ENCODE measurements at places on chromosomes 7 and 10.
A peak's percentile ranks its signal among the peaks of the same experiment; 100 is the strongest.

GRCh38 chr7:24595671-24596418 lies 22.6 kb downstream of the PALS2 start:
- no peak for DNase-seq

DNA sequence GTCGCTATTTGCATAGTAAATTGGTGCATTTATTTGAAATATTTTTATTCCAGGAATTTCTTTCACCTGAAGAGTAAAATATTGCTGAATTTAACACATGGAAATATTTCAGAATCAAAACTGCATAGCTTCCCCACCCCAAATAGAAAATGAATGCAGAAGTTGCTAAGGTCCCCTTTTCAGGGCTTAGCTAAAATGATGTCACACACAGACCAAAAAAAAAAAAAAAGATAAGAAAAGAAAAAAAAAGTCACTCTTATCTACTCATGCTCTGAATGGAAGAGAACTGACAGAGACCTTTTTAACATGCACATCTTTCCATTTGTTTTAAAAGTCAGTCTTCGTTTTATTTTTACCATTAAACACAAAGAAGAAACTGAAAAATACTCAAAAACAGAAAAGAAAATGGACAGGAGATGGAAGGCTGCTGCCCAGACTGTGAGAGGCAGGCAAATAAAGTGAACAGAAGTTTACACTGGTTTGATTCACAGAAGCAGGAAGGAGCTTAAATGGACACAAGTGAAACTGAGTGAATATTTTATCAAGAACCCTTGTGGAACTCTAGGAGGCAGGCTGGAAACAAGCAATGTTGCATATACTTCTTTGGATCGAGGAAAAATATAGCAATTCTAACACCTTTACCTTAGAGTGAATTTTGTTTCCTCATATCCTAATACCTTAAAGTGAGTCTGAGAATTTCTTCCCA lies 32.0 kb downstream of the PSMC2 start:
- DNase-seq, result no peak

- no peak for DNase-seq
These were observed 125.1 kb downstream of the CDH23 start for GRCh38 chr10:71521504-71522441.

DNA sequence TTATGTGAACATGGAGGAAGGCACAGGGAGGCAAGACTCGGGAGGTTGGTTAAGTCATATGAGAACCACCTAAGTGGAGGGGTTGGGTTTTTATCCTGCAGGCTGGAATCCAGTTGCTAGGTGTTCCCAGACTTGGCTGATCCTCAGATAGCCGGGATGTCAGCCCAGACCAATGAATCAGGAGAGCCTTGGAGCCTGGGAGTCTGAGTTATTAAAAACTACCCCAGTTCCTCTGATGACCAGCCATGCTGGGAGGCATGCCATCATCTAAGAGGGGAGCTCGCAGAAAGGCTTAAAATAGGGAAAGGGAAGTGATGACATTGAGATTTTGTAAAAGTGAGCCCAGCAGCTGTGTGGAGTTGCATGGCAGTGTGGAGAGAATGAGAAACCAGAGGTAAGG lies 238.1 kb downstream of the ZNF248 start:
- no peak for DNase-seq

- no peak for DNase-seq
These were observed 54.9 kb upstream of the SP4 start for GRCh38 chr7:21373031-21373430.

- no peak for DNase-seq
These were observed 506.1 kb upstream of the AKR1E2 start for GRCh38 chr10:4319870-4320367.

DNA sequence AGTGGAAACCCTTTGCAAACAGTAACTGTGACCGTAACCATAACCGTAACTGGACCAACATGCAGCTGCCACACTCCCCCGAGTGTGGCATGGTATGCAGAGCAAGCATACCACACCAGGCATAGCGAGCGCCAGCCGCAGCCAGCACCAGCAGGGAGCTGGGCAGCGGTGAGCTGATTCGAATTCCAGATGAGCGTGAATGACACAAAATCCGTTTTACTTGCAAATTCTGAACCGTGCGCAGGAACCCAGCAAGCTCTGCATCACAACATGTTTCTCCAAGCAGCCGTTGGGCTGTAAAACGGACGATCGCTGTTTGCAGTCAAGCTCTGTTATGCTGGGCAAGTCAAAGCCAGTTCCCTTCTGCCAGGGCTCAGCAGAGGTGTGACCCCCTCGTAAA lies 111.1 kb downstream of the OAT start:
- DNase-seq, result no peak

- no peak for DNase-seq
These were observed 25.9 kb downstream of the HABP2 start for GRCh38 chr10:113578773-113579172.

DNA sequence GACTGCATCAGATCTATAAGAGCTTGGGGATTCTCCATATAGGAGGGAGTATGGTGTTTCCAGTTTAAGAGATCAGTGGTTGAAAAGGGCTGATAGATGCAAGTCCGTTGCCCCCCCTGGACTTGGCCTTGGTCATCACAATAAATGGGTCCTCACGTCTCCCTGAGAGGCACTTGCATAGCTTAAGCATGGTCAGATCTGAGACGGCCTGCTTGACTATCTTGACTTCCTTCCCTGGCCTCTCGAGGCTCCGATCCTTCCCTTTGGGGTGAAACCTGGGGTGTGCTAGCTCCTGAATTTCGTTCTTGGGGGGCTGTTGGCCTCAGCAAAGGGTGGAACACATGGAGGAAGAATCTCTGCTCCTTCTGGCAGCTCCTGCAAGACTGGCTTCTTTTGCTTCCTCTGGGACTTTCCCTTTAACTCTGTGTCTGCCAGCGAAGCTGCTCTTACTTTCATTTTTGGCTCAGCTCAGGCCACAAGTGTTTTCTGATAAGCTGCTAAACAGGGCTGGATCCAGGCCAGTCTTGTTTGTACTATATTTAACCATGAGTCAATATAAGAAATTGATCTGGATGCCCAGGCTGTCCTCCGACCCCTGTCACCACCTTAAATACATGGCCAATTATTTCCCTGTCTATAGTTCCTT lies 11.2 kb upstream of the ZNF485 start:
- no peak for DNase-seq

GRCh38 chr10:132602614-132603013 lies 65.0 kb downstream of the INPP5A start:
- no peak for DNase-seq

DNA sequence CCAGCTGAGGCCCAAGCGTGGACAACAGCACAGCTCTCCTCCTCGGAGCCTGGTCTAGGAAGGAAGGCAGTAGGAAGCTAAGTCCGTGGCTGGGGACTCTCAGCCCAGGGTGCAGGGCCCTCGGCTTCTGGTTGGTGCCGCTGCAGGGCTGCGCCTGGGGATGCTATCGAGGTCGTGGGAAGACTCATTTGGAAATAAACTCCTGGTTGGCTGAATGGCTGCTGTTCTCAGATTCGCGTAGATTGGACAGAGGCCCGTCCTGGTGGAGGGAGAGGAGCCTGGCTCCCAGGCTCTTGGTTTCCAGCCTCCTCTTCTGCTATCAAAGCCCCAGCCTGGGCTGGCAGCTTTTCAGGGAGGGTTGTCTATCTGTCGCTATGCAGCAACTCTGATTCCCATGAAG lies 152.6 kb upstream of the FZD8 start:
- no peak for DNase-seq

DNA sequence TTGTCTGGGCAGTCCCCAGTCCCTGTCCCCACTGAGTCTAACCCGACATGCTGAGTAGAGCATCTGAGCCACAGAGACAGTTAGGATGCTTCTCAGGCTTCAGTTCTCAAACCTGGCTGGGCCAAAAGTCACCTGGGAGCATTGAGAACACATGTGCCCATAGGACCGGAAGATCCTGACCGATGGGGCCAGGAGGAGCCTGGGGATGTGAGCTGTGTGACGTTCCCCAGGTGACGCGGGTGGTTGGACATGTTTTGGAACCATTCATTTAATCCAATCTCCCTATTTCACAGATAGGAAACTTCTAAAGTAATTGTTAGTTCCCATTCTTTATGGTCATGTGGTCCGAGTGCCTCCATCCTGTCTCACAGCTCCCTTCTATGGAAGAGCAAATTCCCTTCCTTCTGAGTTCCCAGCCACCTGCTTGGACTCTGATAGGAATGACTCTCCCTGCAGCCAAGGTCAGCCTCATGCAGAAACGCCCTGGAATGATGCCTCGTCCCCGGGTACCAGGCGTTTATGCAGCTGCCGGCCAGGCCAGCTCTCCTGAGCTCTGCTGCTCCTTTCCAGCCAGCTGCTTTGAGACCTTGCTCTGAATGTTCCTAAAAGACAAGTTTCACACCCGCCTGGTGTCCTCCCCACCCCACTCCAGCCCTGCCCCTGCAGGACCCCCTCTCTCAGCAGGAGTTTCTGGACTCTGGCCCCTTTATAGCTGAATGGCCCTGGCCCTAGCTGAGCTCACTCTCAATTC lies 166.5 kb upstream of the RHEB start:
- DNase-seq, result no peak

DNA sequence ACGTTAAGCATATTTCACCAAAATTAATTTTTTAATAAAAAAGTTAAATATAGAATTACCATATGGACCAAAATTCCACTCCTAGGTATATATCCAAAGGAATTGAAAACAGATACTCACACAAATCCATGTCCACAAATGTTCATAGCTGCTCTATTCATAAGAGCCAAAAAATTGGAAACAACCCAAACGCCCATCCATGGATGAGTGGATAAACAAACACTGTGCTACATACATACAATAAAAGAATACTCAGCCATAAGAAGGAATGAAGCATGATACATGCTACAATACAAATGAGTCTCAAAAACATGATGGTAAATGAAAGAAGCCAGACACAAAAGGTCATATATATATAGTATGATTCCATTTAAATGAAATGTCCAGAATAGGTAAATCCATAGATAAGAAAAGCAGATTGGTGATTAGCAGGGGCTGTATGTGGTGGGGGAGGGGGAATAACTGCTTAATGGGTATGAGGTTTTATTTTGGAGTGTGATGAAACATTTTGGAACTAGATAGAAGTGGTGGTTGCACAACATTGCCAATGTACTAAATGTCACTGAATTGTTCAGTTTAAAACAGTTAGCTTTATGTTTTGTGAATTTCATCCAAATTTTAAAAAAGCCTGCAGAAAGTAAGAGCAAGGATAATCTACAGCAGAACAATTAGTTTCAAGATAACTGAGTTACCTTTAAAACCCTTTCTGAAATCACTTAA lies 101.2 kb upstream of the EFCAB10 start:
- DNase-seq, result peak; percentile 66

DNA sequence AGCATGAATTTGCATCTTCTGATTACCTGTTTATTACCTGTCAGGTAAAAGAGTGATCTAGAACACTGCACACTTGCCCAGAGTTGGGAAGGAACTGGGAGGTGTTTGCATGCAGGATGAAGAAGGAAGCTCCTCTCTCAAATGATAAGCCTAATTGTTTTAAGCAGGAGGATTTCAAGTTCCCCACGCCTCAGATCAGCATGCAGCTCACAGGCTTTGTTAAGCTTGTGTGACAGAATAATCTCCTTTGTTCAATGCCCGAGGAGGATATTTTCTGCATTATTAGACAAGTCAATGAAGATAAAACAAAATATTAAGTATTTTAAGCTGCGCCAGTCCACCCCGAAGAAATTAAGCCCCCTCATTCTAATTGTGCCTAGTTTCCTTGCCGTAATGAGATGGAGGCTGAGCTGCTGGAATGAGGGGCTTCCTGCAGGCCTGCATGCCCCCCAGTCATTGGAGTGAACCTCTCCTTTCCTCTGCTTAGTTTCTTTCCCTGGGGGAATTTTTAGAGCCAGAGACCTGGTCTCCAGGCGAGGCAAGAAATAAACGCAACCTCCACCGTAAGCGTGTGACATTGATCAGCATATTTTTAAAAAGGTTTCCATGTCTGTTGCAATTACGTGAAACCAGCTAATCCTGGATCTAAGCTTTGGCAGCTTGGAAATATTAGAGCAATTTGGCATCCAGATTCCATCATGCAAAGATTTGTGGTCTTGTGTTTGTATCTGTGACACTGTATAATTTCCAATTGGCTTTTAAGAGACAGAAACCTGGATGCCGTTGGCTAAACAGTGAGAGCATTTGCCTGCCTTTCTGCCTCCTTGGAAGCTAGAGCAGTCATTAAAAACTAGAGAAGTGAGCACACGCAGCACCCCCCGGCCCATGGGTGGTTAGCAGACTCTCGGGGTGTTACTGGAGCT lies 376.0 kb downstream of the GALNT17 start:
- no peak for DNase-seq

DNA sequence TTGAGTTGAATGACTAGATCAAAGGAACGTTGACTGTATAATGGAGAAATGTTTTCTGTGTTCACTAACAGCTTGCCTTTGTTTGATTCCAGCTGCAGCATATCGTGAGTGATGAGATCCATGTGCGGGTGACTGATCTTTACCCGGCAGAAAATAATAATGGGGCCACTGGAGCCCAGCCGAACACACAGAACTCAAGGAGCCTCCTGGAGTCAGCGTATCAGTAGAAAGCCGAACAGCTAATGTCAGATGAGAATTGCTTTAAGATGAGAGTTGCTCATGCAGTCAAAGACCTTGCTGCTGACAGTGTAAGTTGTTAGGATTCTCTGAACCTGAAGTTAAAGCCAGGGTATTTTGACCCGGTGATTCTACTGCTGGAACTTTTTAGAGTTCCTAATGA lies 34.3 kb upstream of the MTPAP start:
- DNase-seq, result no peak

- DNase-seq, result no peak
These were observed 355.8 kb downstream of the CCSER2 start for GRCh38 chr10:84683980-84684740.

DNA sequence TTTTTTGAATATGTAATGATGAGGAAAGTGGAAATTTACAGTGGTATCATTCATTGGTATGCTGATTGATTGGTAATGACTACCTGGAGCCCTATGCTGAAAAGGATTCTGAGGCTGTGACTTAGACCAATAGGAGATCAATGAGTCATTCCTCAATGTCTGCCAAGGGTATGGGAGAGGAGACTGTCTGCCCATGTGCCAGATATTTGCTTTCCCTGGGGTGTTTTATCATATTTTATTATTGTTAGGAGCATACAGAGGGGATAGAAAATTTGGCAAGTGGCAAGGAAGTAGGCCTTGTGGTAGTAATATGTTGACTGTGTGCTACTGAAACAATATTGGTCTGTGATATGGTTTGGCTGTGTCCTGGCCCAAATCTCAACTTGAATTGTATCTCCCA lies 54.8 kb downstream of the ASAH2B start:
- no peak for DNase-seq

GRCh38 chr7:91636129-91636724 lies 244.3 kb downstream of the MTERF1 start:
- no peak for DNase-seq

GRCh38 chr10:44927352-44927751 lies 16.2 kb downstream of the TMEM72 start:
- no peak for DNase-seq
